Adrenal gland (tissue), 19 donors: ENCODE measurements at places on chromosomes 2 and 18. TPM values are rescaled to one million over a fixed set of nuclear protein-coding genes. Genes with fewer than 3 reads are reported as not detected.

GRCh38 chr2:80459028-80459427, 154.5 kb upstream of the LRRTM1 start:
- DNase-seq, result no peak

GRCh38 chr2:46950314-46950713, 34.7 kb upstream of the MCFD2 start:
- no peak for DNase-seq

GRCh38 chr2:180761224-180761623, 219.2 kb upstream of the UBE2E3 start:
- DNase-seq, result no peak

- DNase-seq, result no peak
Observed at GRCh38 chr2:65427532-65427931, 4.9 kb downstream of the SPRED2 start.

GRCh38 chr2:98777076-98777475, 46.1 kb upstream of the MGAT4A start:
- no peak for DNase-seq

DNA sequence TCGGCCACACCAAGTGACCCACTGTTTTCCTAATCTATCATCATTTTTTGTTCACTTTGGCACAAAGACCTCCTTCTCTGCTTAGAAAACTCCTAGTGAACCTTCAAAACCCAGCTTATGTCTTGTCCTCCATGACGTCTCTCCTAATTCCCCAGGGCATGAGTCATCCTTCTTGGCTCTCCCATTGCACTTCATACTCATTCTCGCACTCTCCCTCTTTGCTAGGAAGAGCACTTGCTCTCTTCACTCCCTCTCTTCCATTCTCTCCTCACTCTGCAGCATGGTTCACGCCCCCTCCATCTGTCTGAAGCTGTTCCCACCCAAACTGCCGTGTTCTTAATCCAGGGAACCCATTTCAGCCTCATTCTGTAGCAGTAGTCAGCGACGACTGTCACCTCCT, 103.9 kb downstream of the MRO start:
- DNase-seq, result no peak

GRCh38 chr2:152537081-152537651, 180.1 kb downstream of the PRPF40A start:
- no peak for DNase-seq

DNA sequence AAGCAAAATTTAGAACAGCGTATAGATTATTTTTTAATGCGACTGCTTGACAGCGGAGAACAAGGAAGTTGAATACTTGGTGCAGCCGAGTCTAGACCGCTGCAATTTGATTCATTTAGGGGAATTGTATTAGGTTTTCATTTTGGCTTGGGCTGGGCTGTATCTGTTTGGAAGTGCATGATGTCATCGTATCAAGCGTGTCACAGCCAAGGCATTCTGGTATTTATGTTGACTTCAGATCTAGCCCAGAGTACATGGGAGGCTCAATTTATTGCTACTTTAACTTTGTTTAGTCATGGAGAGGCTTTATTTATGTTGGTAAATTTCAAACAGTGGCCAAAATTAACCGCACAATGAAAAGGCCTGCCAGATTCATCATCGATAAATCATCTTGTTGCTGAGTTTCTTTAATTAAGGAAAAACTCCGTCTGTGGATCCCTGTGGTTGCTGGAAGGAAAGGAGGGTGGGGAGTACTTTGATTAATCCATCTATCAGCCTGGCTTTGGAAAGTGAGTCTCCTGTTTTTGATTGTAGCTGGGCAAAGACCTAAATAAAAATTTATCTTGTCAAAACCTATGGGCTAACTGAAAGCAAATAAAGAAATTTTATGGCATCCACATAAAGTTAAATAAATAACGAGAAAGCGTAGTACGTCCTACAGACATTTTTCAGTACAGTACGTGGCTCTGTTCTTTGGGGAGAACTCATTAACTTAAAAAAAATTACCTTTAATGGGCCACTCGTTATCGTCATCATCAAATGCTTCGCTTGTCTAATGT, 230.4 kb upstream of the SPRED2 start:
- no peak for DNase-seq

DNA sequence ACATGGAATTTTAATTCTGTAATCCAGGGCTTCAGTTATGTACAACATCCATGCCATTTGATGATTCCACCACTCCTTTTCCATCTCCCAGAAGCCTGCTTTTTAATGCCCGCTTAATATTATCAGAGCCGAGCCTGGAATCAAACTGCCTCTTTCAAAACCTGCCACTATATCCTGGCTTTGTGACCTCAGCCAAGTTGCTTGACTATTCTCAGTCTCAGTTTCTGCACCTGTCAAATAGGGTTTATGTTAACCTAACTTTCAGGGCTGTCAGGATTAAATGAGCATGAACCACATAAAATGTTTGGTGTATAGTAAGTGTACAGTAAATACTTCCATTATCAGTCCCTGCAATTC, 108.7 kb downstream of the XRCC5 start:
- no peak for DNase-seq

DNA sequence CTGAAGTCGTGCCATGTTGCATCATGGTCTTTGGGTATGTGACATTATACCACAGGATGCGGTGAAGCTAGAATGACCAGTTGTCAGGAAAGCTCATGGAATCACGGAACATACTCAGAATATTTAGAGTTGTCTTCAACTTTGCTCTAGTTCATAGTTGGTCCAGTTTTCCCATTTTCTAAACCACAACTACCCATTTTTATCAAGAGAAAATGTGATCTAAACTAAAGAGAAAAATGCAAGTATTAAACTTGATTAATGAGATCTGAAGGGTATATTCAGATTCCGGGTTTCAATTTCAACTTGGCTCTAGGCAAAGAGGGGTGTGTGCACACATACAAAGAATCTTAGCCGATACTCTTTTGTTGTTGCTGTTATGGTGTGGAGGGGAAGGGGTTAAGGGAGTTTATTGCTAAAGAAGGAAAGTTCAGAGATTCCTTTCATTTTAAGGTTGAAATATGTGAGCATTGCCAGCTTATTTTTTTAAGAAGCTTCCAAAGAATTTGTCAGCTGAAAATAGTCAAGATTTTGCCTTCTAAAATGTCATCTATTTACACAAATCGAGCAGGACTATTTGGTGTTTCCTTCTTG, 516.6 kb upstream of the ZEB2 start:
- no peak for DNase-seq

DNA sequence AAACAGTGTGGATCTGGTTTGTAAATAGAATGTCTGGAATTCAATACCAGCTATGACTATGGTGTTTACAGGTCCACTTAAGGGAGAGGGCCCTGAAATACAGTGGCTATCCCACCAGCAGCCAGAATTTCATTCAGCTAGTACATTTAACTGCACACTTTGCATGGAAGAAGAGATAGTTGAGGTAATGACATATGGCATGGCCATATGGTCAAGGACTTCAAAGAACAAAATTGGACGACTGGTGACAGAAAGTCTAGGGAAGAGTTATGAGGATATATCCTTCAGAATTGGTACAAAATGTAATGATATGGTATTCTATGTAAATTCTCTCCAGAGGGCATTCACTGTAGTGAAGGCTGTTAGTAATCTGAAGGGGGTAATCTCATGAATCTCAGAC, 105.0 kb downstream of the IKZF2 start:
- no peak for DNase-seq

DNA sequence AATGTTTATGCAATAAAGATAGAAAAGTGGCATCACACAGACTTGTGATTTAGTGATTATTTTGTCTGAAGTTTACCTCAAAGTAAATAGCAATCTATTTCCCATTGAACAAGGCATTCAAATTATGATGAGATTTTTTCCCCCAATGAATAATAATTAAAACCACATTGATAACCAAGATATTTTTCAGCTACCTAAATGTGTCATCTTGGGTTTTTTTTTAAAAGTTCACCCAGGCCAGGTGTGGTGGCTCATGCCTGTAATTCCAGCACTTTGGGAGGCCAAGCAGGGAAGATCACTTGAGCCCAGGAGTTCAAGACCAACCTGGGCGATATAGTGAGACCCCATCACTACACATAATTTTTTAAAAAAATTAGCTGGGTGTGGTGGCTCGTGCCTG, 27.0 kb downstream of the MYOM1 start:
- no peak for DNase-seq

RTP5 gene
- polyA plus RNA-seq, result 0.07 TPM

THAP4 gene
- polyA plus RNA-seq, result 23.9 TPM

RAB6C gene
- polyA plus RNA-seq, result 0.24 TPM

SPP2 gene
- polyA plus RNA-seq, result not detected
